ENCODE measurements at places on chromosomes 2 and 18.

DNA sequence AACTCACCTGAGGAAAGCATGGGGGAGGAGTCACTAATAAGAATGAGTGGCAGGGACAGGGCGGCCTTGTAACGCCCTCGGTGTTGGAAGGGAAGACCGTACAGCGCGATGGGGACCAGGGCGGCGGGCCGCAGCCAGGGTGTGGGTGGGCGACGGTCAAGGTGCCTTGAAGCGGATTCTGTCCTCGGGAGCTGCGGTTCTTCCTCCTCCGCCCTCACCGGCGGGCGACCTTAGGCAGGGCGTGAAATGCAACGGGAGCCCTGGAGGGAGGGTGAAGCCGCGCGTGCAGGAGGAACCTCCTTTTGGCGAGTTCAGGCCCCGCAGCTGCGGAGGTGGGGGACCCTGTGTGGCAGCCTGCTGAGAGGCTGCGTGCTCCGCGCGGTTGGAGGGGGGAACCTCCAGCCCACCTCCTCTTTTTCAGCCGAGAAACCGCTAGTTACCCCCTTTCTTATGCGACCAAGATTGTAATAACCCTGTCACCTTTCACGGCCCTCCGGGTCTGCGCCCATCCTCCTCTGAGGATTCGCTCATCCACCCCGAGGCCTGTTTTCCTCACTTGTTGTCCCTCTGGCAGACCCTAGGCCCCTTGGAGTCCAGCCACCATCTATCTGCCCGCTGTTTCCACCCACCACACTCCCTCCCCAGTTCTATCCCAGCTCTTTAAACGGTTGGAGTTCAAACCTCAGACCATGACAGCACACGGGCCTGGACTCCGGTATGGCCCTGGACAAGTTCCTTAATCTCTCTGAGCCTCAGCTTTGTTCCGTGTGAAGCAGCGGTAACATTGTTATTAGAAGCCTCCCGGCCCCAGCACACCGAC is 823 bp upstream of the RNU2-63P start:
- DNase-seq = peak; percentile 55

DNA sequence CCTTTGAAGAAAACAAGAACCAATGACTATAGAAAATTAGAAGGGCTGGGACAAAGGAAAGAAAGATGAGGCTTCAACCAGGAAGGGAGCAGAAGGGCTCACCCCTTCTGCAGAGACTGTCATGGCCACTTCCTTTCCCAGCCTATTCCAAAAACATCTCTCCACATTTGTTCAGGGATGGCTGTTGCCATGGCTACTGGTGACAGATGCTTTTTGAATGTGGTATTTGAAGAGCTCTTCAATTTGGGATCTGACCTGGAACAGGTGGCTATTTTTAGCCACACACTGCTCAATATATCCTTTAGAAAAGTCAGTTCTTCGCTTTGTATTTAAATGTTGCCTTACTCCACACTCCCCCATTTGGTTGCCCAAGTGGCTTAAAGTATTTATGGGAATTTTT is 64.1 kb upstream of the LCLAT1 start:
- no peak for DNase-seq

- no peak for DNase-seq
These were observed 72.0 kb downstream of the KCNE4 start for GRCh38 chr2:223123855-223124610.

DNA sequence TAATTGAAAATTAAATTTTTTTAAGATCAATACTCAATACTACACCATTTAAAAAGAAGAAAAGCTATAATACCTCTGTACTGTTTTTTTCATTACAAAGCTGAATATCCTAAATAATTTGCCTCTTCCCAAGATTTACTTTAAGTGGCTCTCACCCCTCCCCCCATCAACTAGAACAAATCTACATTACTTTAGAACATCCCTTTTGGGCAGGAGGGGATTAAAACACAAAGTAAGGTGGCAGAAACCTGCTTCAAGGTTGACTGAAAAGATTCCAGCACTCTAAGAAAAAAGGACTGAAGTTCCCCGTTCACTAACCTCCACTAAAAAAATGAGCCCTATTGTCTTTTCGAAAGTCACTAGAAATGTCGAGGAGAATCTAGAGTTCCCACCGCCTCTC is 42.3 kb downstream of the SLC38A11 start:
- no peak for DNase-seq

- DNase-seq = no peak
These were observed 539.6 kb downstream of the SATB2 start for GRCh38 chr2:198917926-198918720.

- DNase-seq = peak; percentile 92
These were observed 78.8 kb downstream of the TGOLN2 start for GRCh38 chr2:85248773-85249509.

DNA sequence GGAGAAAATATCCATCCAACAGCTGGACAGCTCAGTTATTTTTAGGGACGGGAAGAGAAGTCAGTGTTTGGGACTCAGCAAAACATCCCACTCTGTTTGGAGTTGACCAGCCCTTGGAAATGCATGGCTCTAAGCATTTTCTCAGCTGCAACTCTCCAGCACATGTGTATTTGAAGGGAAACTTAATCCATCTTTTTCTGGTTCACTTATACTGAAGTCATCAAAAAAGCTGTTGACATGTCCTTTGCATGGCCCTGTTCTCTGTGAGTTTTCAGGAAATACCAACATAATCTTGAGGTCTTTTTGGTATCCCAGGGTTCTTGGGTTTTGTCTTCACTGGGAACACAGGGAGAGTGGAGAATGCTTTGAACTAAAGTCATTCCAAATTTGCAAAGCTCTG is 91.9 kb upstream of the CELF4 start:
- no peak for DNase-seq

DNA sequence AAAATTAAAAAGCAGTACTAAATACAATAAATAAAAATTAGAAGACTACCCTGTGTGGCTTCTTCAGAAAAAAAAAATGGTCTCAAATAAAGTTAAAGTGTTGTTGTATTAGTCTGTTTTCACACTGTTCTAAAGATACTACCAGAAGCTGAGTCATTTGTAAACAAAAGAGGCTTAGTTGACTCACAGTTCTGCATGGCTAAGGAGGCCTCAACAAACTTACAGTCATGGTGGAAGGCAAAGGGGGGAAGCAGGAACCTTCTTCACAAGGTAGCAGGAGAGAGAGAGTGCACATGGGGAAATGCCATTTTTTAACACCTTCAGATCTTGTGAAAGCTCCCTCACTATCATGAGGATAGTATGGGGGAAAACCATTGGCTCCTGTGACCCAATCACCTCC is 612.8 kb downstream of the RNF144A start:
- no peak for DNase-seq

GRCh38 chr18:44824884-44825283 is 144.2 kb downstream of the SETBP1 start:
- no peak for DNase-seq

- peak; percentile 3 for DNase-seq
These were observed 26.8 kb upstream of the ERCC3 start for GRCh38 chr2:127320586-127321275.

DNA sequence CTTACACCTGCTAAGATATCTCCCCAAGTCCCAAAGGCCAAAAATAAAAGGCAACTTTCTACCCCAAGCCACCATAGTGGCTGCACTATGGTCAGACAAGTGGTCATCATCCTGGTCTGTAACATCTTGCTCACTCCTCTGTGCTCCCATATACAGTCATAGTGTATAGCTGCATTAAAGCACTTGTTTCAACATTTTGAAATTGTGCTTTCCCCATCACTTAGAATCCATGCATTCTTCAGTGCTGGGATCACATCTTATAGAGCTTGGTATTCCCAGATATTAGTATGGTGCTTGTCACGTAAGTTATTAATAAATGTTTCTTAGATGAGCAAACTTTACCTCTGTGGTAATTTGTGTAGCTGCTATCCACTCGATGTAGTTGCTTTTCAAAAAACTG is 40.4 kb upstream of the CDC42EP3 start:
- peak; percentile 92 for DNase-seq

DNA sequence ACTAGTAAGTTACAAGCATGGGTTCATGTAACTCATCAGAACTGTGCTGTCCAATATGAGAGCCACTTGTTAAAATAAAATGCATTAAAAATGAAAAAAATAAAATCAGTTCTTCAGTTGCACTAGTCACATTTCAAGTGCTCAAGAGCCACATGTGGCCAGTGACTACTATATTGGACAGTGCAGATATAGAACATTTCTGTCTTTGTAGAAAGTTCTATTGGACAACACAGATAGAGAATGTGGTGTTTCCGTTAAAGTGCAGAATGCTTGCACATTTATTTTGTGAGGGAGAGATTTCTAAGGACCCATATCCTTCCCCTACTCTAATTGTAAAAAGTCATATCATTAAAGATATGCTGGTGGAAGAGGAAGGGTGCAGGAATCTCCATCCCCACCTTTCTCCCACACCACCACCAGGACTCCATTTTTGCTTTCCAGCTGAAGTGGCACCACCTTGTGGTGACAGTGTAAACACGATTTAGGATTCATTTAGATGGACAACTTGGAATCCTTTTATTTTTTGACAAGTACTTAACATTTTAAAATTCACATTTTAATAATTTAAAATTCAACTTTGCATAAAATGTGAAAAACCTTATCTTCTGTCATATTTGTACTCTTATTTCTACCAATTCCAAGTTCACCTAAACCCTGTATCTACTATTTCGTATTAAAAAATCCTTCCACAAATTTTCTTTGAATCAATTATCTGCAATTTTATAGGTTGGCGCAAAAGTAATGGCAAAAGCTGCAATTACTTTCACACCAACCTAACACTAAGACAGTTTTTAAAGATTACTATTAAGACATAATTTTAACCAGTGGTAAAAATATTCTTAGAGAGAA is 9.4 kb upstream of the CD302 start:
- peak; percentile 38 for DNase-seq

GRCh38 chr2:173982182-173982714 is 17.1 kb upstream of the SP3 start:
- no peak for DNase-seq

DNA sequence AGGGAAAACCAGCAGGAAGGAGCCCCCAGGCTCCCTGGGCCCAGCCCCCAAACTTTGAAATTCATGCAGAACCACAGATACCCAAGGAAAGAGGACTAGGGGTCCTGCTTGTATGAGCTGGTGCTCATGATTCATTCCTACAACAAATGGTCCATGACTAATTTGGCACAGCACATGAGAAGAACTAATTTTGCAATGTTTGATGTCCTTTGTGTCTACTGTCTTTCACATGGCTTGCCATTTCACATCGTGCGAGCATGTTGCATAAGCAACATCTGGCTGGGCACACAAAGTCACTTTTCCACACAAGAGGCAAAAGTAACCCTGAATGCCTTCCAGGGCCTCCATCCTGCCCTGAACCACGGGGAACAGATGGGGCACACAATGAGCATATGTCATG is 149.6 kb upstream of the APCDD1 start:
- DNase-seq = no peak

DNA sequence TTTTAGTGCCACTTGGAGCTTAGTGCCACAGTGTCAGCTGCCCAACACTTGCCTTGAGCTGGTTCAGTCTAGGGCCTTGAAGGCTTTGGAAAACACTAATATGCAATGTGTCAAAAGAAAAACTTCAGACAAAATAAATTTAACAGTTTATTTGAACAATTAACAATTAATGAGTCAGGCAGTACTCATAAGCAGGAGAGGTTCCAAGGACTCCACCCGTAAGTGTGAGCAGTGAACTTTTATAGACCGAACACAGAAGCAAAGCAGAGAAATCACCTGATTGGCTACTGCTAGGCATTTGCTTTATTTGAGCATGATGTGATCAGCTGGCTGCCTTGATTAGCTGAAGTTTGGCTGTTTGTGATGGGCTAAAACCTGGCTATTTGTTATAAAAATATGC is 49.5 kb upstream of the TBC1D8 start:
- DNase-seq = no peak

DNA sequence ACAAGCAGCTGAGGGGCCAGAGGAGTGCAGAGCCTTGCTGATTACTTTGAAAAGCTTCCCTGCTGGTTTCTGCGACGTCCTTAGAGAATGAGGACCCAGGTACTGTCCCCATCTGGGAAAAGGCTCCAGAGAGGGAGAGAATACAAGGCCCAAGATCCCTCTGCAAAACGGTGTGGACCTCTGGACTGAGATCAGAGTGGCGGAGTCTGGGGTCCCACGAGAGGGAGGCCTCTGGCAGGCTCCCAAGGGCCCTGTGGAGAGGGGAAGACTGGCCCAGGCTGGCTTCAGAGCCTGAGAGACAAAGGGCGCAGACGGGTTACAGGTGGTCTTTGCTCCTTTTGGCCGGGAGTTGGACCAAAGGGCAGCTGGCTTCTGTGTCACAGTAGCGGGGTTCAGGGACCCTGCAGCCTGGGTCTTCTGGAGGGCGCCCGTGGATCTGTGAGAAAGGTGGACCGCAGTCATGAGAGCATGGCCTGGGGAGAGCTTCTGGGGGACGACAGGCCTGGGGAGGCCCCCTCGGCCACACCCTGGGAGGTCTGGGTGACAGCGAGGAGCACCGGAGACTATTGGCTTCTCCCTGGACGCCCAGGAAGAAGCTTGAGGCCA is 805 bp downstream of the SNORC start:
- DNase-seq = no peak

DNA sequence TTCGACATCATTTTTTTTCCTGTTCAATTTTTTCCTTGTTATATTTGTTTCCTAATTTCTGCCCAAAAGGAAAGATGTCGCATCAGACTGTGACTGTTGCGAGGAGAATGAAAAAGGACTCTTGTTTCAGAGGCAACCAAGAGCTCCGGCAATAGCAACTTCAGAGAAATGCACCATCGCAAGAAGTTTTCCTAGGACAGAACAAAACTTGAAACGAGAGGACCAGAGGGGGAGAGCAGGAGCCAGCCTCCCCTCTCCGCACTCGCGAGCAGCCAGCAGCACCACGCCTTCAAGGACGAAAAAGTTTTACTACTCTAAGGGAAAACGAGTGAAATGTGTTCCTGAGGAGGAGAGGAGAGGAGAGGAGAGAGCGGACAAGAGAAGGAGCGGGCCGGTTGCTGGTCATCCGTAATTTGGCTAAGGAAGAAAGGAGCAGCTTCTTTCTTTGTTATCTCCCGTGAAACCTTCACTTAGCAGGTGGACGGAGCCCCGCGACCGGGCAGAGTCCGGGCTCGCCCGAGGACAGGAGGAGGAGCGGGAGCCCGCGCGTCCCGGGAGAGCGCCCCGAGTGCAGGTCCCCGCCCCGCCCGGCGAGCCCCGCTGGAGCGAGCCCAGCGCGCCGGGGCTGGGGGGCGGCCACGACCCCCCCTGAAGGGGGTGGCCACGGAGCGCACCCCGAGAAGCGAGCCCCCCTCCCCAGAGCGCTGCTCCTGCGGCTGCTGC is 744 bp downstream of the POU3F3 start:
- DNase-seq = no peak

GRCh38 chr18:23540867-23541266 is 37.6 kb downstream of the RMC1 start:
- DNase-seq = peak; percentile 7

GRCh38 chr18:35389095-35389618 is 12.0 kb upstream of the ZNF396 start:
- DNase-seq = no peak

All from NCI-H226 (cell line).